ENCODE measurements at places on chromosomes 3 and 15.

DNA sequence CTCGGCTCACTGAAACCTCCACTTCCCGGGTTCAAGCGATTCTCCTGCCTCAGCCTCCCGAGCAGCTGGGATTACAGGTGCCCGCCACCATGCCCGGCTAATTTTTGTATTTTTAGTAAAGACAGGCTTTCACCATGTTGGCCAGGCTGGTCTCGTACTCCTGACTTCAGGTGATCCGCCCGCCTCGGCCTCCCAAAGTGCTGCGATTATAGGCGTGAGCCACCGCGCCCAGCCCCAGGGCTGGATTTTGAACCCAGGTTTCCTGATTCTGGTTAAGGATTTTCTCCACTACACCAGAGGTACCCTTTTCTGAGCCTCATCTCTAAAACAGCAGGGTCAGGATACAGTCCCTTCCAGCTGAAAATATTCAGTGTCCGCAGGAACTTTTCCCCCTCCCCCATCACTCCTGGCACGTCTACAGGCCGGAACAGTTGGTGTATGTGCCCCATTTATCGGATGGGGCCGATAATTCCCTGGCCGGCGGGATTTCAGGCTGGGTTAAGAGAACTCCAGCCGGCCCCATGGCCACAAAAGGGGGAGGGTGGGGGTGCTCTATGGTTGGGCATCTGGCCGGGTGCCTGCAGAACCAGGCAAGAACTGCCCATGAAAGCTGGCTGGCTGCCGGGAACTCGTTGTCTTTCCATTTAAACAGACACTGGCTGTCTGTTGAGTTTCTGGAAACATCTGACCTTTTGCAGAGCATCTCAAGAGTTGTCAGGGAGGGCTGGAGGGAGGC lies 26.8 kb upstream of the SEMA4B start:
- no peak for DNase-seq

GRCh38 chr3:128874481-128875180 lies 4.8 kb upstream of the ACAD9 start:
- no peak for DNase-seq

DNA sequence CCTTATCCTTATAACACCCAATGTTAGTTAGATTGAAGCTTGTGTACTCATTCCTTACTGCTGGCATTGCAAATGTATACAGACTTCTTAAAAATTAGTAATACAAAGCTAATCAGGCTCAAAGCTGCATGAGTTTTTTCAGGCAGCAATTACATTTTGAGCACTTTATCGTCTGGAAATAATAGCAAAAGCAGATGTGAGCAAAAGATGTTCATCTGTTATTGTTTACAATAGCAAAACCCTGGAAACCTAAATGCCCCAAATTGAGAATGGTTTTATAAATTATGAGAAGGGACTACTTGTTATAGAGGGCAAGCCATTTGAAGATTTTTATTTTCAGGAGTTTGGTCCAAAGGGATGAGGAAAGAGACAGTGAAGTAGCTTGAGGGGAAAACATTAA lies 126.4 kb downstream of the GADL1 start:
- no peak for DNase-seq

GRCh38 chr3:94071713-94072284 lies 8.9 kb downstream of the NSUN3 start:
- DNase-seq: no peak

DNA sequence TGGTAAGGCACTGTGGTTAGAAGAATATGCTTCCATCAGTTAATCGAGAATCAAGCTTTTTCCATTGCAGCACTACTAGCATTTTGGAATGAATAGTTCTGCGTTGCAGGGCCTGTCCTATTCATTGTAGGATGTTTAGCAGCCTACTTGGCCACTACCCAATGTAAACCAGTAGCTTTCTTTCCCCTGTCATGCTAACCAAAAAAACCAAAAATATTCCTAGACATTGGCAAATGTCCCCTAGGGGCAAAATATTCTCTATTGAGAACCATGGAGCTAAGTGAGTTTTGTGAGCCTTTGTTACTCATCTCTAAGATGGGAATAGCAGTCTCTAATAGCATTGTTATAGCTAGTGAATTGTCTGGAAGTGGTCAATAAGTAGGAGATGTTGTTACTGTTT lies 187.2 kb downstream of the CADPS start:
- no peak for DNase-seq

DNA sequence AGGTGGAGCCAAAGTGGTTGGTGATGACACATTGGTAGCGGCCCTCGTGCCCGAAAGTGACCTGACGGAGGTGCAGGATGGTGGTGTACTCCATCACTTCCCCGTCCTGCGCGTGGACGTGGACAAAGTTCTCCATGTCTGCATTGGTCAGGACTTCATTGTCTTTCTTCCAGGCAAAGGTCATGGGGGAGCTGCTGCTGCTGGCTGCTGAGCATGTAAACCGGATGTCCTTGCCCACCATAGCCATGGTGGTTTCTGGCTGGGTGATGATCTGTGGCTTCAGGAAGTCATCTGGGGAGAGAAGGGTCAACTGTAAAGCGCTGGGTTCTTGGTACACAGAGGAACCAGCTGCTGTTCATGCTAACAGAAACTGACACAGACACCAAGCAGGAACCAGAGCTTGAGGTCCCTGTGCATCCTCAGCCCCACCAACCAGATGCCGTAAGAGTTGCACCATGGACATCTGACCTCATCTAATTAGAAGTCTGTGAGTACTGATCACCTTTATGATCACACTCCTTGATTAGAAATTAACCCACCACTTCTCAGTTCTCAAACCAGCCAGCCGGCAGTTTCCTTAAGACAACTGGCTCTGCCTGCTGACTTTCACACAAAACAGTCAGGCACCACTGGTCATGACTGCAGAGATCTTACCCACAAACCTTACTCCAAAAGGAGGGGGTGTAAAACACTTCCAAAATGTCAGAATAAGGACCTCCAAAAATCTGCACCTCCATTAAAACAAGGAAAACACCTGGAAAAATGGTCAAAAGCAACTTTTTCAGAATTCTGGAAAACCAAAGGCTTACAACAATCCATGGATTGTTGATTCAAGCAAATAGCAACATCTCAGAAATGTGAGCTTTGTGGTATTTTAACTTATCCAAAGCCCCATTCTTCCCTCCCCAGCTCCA lies 114.6 kb downstream of the LRIG1 start:
- no peak for DNase-seq

GRCh38 chr3:127238602-127239001 lies 45.7 kb downstream of the PRR23E start:
- DNase-seq: no peak

DNA sequence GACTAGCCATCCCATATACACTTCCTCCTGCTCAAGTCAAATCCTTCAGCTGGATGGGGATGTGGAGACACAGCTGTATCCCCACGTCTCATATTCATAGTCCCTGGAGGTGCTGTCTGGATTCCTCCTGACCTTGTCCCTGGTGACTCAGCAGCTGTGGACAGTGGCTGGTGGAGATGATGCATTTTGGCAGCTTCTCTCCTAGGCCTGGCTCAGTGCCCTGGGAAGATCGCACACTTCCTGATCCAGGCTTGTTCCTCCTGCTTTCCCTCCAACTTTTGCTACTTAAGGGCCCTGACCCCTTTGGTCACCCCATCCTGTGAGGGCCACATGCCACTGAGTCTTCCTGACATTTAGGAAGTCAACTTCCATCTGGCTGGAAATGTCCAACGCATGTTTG lies 44.4 kb downstream of the ADAMTSL3 start:
- DNase-seq: no peak

DNA sequence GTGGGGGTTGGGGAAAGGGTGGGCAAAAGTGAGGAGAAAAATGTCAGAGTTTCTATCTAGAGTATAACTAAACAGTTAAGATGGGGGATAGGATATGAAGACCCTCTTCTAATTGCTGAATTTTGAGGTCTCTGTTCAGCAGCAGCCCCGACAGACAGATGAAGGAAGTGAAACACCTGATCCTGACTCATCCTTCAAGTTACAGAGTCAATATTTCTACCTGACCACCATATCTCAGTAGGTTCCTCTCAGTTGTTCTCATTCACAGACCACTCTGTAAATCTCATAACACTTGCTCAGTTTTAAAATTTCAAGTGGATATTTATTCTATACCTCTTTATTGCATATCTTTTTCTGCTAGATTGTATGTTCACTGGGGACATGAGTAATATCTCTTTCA lies 69.5 kb downstream of the CCDC54 start:
- DNase-seq: no peak

GRCh38 chr3:107028086-107028485 lies 349.2 kb upstream of the CCDC54 start:
- DNase-seq: no peak

- no peak for DNase-seq
Measured at GRCh38 chr15:42149493-42150218, 6.8 kb downstream of the PLA2G4F start.

GRCh38 chr3:57093971-57094535 lies 33.6 kb downstream of the SPATA12 start:
- no peak for DNase-seq

DNA sequence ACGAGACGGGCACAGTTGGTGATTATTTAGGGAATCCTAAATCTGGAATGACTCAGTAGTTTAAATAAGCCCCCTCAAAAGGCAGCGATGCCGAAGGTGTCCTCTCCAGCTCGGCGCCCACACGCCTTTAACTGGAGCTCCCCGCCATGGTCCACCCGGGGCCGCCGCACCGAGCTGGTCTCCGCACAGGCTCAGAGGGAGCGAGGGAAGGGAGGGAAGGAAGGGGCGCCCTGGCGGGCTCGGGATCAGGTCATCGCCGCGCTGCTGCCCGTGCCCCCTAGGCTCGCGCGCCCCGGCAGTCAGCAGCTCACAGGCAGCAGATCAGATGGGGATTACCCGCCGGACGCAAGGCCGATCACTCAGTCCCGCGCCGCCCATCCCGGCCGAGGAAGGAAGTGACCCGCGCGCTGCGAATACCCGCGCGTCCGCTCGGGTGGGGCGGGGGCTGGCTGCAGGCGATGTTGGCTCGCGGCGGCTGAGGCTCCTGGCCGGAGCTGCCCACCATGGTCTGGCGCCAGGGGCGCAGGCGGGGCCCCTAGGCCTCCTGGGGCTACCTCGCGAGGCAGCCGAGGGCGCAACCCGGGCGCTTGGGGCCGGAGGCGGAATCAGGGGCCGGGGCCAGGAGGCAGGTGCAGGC lies 318.0 kb downstream of the FGF12 start:
- DNase-seq: no peak

- DNase-seq: no peak
Measured at GRCh38 chr3:11661827-11662226, 18.1 kb upstream of the VGLL4 start.

GRCh38 chr3:146390957-146391356 lies 78.4 kb downstream of the PLSCR2 start:
- no peak for DNase-seq

GRCh38 chr3:47778746-47779145 lies 2.9 kb downstream of the SMARCC1 start:
- DNase-seq: no peak

GRCh38 chr15:83835479-83835878 lies 181.6 kb downstream of the ADAMTSL3 start:
- DNase-seq: no peak

GRCh38 chr15:101718896-101719295 lies 5.4 kb downstream of the TARS3 start:
- DNase-seq: no peak

GRCh38 chr3:52028572-52028971 lies 27.8 kb downstream of the DUSP7 start:
- DNase-seq: no peak

DNA sequence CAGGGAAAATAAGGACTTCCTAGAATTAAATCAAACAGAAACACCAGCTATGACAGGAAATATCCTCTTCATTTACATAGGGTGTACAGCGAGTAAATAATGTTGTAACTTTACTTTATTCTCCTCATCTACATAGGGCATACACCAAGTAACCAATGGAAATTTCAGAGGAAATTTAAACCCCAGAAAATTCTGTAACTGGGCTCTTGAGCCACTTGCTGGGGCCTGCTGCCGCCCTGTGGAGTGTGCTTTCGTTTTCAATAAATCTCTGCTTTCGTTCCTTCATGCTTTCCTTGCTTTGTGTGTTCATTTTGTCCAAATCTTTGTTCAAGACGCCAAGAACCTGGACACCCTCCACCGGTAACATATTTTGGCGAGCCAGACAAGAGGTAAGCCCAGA lies 990.4 kb upstream of the CADM2 start:
- no peak for DNase-seq

DNA sequence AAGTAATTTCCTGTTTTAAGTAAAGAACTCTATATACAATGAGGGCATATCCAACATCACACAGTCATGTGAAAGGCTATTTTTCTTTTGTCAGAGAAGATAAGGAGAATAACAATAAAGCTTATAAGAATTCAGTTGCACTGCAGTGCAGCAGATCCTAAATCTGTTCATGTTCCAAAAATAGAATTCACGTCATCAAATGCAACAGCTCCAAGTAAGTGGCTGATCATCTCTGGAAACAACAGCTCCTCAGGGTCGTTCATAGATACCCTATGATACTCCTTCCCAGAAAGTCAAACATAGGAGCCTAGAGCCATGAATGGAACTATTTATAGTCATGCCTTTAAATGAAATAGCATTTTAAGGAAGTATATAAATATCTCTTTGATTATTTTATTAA lies 100.2 kb downstream of the FMN1 start:
- DNase-seq: no peak

DNA sequence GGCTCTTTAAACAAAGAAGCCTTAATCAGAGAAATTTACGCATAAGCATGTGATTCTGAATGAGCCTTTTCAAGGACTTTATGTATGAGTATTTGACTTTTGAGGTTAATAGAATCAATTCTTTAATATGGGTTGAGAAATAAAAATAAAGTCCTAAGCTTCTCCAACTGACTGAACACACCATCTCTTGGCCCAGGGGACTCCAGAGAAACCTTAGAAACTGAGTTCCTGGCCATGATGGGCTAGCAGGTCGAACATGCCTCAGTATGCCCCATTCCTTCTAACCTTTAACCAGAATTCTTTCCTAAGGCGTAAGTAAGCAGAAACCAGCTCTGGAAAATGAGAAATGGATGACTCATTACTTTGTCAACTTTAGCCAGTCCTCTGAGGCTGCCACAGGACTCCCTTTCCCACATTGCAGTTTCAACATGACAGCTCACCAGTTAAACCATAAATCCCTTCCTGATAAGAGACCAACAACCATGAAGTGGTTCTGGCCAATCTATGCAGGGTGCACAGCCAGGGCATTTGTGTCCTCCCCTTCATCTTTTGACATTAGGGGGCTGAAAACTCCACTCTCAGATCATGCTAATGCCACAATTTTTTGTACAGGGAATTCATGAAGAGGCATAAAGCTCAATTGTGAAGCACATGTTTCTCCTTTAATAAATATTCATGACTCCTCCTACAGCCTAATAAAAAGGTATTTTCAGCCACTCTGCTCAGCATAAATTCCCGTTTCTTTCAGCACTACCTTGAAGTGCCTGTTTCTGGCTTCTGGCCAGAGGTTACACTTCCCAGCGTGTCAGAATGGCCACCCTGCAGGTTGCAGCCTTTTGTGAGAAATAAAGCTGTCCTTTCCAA lies 33.3 kb downstream of the TM4SF18 start:
- DNase-seq: no peak

DNA sequence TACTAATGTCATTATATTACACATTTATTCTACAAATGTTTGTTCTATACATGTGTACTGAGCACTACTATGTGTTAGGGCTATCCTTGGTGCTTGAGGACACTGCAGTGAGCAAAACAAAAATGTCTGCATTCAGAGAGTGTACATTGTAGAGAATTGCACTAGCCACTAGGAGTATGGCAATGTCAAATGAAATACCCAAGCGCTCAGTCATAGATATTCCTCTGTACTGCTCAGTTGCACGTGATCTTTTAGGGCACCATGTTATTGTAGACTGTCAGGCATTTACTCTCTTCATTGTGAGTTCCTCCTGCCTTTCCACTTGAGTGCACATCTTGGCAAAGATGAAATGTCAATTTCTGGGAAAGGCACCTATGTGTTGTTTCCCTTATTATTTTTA lies 36.8 kb downstream of the FNDC3B start:
- DNase-seq: no peak

Measured in activated naive CD4-positive, alpha-beta T cell treated with Interleukin-2 at 50 U/mL for 16 hours (primary cell).